Globus pallidus (tissue), 1 donor: ENCODE measurements at places on chromosomes 1 and 21.

DNA sequence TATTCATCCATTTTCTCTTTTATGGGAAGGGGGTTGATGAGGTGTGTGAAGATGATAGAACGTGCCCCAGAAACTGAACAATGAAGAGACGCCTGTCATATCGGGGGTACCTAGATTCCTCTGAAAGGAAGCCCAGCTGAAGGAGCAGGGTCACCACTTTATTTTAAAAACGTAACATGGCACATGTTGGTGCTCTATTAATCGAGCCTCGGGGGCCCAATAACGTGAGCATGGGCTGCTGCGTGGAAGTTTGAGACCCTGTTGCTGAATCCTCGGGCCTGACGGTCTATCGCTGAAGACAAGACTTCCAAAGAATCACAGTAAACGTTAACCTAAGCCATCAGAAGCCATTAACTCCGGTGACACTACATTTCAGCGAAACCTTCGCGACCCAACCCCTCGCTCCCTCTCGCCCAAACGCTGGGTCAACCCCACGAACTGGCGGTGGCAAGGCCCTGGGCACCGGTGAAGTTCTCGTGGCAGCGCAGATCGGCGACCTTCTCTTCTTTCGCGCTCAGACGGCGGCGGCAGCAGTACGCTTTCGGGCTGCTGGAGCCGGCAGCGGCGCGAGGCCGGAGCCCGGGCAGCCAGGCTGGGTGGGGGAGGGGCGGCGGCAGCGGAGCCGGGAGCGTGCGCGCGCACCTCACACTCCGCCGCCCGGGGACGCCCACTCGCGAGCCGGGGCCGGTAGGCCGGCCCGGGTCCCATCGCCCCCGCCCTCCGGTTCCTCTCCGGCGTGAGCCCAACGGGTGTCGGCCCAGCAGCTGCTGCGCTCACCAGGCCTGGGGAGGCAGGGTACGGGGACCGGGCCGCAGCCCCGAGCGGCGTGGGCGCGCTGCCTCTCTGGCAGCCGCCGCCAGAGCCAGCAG lies 838 bp upstream of the MAN1A2 start:
- DNase-seq, result peak; percentile 82

GRCh38 chr1:46246548-46247435 lies 771 bp upstream of the RAD54L start:
- DNase-seq, result no peak

- no peak for DNase-seq
These were observed 917 bp downstream of the ETNK2 start for GRCh38 chr1:204150702-204151551.

DNA sequence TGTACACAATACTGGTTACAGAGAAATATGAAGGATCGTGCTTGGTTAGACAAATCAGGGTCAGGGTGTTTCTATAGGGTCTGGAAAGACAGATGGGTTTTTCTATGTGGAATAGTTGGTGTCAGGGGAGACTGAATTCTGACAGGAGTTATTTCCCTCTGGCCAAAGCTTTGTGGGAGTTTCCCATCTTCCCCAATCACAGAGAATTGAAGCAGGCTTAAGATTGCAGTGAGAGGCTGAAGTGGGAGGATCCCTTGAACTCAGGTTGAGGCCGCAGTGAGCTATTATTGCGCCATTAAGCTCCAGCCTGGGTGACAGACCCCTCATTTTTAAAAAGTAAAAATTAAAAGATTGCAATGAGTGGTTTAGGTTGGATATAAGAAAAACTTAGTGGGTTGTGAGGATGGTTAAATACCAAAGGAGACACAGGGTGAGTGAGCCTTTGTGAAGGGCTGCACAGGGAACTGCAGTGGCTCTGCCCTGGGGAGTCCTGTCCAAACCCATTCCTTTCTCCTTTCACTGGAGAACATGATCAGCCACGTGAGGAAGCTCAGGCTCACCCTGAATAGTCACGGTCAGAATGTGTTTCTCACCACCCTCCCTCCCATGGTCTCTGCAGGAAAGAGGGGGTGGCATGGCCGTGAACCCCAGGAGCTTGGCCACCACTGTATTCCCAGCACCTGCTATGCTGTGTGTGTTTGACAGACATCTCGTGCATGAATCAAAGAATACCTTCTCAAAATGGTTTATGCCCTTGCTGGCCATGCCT lies 101.2 kb downstream of the INTS7 start:
- no peak for DNase-seq

- no peak for DNase-seq
These were observed 170.3 kb downstream of the ZC3H11B start for GRCh38 chr1:219442611-219443061.

DNA sequence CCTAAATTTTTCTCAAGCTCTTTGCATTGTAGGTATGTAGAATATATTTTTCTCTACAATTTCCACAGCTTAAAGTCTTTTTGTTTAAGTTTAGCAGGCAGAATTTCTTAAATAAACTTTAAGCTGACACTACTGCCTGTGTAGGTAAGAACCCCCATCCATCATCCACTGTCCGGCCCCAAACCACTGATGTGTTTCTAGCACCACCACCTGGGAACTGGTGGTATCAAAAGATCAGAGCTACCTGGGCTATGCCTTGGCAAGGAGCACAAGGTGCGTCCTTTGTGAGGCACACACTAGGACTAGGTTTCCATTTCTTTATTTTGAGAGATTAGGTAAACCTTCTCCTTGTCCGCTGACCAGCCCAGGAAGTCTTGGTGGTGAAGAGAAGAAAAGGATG lies 10.5 kb upstream of the LELP1 start:
- DNase-seq, result no peak

- DNase-seq, result peak; percentile 73
These were observed 38.2 kb downstream of the URB2 start for GRCh38 chr1:229664133-229664689.

GRCh38 chr1:209620487-209620884 lies 31.7 kb downstream of the LAMB3 start:
- no peak for DNase-seq

DNA sequence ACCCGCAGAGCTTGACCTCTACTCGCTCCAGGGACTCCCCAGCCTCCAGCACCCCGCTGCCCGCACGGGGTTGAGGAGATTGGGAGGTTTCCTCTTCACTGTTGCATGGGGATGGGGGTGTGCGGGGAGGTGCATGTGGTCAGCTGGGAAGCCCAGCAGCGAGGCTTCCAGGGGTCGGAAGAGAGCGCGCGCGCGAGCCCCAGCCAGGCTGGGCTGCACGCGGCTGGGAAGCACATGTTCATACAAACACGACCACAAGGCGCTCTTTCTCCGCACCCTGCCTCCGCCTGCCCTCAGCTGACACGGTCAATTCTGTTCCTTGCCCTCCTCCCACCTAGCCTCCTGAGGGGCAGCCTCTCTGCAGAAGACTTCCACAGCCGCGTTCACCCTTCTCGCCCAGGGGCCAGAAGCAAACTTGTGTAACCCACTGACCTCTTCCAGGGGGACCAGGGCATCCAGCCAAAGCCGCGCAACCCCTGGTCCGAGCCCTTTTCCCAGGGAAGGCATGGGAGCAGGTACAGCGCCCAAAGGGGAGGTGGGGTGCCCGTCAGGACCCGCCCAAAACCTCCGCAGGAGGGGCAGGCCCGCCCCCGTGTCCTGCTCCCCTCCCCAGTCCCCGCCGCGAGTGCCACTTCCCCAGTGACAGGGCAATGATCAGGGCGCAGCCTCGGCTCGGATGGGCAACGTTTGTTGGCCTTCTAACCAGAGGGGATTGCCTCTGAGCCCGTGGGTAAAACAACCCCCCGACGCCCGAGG lies 1.3 kb downstream of the COL24A1 start:
- DNase-seq, result no peak

DNA sequence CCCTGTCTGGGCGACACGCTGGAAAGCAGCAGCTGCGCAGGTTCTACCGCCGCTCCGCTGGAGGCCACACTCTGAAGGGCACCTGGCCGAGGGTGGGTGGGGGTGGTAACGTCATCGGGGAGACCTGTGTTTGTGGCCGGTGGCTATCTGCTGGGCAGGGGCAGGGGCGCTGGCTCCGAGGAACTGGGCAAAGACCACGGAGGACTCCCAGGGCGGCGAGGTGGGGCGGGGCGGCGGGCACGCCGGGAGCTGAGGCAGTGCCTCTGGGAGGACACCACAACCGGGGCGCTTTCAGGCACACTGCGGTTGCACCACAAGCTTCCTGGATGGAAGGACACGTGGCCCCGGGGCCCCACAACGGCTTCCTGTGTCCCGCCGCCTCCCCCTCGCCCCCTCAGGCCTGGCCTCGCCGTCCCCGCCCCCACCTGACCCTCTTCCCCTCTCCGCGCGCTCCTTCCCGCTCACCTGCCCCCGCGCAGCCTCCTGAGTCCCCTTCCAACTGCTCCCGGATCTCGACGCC lies 3.3 kb upstream of the DENND2D start:
- DNase-seq, result no peak

DNA sequence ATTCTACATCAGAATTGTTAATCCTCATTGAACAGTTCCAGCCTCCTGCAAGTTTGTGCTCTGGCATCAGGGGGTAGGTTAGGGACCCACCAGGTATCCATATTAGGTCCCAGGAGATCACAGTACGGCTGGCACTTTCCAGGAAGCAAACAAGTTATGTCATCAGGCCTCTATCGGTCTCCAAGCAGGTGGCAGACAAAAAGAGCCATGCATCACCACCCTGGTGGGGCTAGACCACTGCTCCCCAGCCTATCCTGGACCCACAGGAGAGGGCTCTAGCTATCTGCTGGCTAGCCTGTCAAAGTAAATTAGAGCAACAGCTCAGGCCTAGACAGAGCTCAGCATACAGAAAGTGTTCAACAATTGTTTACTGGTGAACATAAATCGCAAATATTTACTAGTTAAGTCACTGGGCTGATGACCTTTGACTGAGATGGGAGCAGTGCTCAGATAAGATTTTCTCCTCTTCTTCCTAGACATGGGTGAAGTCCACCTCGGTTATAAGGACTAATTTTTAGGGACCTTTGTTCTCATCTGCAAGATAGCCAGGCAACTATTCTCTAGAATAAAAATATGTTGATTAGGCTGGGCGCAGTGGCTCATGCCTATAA lies 6.4 kb downstream of the NUAK2 start:
- DNase-seq, result no peak

- peak; percentile 7 for DNase-seq
These were observed 262.4 kb downstream of the HHIPL2 start for GRCh38 chr1:222285526-222285925.

DNA sequence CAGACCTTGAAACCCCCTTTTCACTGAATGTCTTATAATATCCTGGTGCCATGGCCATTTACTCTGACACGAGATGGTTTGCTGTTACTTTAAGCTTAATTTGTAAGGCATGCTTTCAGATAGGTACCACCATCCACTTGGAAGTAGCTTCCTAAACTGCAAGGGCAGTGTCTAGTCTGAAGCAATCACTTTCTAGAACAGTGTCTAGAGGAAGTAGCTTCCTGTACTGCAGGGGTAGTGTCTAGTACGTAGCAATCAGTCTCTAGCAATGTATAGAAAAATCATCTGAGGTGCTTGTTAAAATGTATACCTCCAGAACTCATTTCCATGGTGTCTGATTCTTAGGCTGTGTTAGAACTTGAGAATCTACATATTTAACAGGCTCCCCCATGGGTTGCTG lies 42.5 kb downstream of the ZBTB40 start:
- no peak for DNase-seq

DNA sequence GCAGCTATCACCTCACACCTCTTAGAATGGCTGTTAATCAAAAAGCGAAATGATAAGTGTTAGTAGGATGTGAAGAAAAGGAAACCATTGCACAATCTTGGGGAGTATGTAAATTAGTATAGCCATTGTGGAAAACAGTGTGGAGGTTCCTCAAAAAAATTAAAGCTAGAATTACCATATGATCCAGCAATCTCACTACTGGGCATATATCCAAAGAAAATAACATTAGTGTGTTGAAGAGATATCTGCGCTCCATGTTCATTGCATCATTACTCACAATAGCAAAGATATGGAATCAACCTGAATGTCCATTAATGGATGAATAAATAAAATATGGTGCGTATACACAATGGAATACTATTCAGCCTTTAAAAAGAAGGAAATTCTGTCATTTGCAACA lies 68.9 kb downstream of the SNRPE start:
- DNase-seq, result no peak

- no peak for DNase-seq
These were observed at the start of gene GPR153 for GRCh38 chr1:6260961-6261614. Gene GPR153, minus strand, starts transcription at chr1:6261098. Its CDS starts 6,193 bp downstream, at chr1:6254905.

DNA sequence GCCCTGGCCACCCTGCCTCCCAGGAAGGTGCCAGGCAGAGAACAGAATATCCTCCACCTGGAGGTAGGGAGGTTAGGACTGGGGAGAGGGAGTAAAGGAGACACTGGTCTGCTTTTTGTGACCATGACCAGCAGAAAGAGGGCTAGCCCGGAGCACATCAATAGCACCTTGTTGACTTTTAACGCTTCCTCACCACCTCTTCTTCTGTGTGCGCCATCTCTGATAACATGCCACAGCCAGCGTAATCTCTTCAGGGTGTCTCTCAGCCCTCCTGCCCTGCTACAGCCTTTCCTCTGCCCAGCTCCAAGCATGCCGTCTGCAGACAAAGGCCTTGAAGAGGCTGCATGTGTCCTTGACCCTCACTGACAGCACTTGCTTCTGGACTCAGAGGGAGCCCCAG lies 50.9 kb upstream of the GJA5 start:
- DNase-seq, result no peak

DNA sequence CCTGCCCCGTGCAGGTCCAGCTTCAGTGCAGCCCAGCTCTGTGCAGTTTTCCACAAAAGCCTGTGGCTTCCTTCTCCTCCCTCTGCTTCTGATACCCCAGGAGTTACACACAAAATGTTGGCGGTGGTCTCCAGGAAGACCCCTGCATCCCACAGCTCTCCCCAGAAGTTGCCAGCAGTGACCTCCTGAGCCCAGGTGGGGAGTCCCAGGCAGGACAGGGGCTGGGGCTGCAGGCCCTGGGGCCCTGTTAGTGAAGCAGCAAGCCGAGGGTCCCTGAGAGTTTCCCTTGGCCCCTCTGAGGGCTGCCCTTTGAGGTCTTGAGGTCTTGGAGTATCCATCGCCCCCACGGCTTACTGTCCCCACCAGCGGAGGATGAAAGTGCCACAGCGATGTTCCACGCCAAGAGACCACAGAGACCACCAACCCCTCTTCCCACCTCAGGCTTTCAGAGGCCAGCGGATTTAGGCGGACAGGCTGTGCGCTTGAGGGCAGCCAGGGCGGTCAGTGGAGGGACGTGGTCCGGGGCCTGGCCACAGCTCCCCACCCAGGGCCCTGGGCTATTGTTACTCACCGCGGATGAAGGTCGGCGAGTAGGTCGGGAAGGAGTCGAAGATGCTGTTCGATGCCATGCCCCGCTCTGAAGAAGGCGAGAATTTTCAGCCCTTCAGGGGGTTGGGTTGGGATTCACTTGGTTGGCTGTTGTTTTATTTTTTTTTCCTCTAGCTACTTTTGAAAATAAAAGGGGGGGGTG lies 34.0 kb upstream of the RUNX3 start:
- no peak for DNase-seq

GRCh38 chr21:46388896-46389295 lies 64.9 kb downstream of the PCNT start:
- no peak for DNase-seq

GRCh38 chr1:178337091-178337706 lies 159.6 kb downstream of the CLEC20A start:
- no peak for DNase-seq

DNA sequence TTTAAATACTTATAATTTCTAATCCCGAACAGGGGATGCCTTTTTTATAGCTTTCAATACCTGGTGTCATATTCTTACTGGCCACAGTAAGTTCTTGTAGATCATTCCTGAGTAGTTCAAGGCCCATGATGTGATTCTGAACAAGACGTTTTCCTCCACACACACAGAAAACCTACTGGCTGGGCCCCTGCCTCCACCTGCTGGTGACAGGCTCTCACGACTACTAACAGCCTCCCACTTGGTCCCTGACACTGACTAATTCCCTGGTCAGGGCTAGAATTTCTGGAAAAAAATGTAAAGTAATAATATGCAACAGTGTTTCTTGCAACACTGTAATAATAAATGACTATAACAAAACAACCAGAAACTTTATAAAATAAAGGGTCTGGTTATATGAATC lies 50.4 kb upstream of the RIPK4 start:
- DNase-seq, result peak; percentile 35

- DNase-seq, result no peak
These were observed 23.2 kb downstream of the MYBPH start for GRCh38 chr1:203152158-203153034.
